ENCODE measurements at places on chromosomes 6 and 20.
A peak's percentile ranks its signal among the peaks of the same experiment; 100 is the strongest.

- DNase-seq = no peak
These were observed 9.7 kb downstream of the PDE7B start for GRCh38 chr6:135861189-135861588.

DNA sequence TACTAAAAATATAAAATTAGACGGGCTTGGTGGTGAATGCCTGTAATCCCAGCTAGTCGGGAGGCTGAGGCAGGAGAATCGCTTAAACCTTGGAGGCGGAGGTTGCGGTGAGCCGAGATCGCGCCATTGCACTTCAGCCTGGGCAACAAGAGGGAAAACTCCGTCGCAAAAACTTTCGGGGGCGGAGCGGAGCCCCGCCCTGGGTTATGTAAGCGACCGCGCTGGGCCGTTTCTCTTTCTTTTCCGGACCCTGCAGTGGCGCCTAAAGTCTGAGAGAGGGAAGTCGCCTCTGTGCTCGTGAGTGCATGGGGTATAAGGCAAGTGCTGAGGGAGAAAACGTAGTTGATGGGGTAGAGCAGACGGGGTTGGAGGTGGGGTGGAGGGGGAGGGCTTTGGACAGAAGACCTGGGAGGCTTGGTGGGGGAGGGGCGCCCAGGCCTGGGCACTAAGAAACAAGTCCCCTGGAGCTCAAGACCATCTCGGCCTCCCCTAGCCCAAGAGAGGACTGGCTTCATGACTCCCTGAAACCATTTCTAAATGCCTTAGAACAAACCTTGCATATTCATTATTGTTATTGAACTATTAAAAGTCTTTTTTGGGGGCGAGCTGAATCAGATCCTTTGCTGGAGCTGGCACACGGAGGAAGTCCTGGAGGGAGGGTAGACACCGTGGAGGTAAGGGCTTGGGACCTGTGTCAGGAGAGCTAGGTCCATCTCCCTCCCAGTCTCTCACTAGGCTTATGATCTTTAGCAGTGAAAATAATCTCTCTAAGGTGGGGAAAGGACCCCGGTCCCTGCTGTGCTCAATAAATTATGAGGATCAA lies 2.7 kb upstream of the MICA start:
- DNase-seq = peak; percentile 56

DNA sequence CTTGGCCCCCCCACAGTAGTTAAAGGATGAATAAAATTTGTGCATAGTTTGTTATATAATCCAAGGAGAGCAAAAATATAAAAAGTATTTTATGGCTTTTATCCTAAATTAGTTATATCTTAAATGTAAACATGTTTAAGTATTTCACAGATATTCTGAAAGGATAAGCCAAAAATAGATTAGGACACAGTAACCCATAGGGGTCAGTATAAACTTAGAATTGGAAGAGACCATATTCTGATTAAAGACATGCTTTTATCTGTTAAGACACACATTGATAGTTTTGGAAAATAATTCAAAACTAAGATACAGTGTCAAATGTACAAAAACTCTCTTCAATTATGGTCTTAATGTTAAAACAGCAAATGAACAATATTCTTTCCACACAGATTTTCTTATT lies 4.5 kb upstream of the SERINC1 start:
- peak; percentile 33 for DNase-seq

DNA sequence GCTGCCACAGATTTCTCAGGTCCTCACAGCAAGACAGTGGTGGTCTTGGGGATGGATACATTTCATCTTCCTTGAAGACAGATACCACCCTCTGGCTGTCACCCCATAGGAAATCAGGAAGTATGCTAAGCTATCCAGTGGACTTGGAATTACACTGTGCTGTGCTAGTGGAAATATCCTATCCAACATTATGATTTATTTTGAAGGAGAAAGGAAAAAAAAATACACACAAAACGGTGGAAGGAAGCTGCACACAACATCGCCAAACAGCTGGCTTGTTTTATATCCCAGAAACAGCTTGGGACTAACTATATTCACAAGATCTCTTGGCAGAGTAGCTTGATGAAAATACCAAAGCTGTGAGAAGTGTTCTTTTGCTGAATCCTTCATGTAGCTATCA lies 257.6 kb downstream of the LAMA2 start:
- no peak for DNase-seq

GRCh38 chr6:169862892-169863525 lies 111.6 kb downstream of the ERMARD start:
- no peak for DNase-seq

DNA sequence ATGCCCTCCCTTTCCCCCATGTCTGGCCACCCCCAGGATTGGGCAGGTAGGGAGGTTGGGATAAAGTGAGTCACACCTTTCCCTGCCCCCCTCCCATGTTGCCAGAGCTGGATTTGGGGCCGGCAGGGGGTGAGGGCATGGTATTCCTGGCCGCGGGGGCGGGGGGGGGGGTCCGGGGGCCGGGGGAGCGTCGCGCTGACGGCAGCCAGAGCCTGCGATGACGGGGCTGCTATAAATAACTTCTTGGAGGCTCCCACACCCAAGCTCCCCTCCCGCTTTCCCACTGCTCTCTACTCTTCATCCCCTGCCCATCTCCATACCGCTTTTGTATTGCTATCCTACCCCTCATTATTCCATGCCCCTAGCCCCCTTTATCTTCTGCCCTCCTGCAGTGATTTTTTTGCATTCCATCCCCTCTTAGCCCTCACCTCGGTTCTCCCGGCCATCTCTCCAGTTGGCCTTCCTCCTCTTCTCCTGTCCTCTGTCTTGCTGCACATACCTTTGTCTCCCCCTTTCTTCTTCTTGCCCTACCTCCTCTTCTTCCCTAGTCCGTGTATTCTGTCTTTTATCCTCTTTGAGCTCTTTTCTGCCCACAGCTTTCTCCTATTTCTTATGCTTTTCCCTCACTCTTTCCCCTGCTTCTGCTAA lies 13.8 kb downstream of the SYNGAP1 start:
- DNase-seq = no peak

Data from kidney capillary endothelial cell (primary cell).